ENCODE measurements at places on chromosomes 13 and 19.

- no peak for DNase-seq
Measured at GRCh38 chr19:1290703-1291651, 5.3 kb downstream of the EFNA2 start.

DNA sequence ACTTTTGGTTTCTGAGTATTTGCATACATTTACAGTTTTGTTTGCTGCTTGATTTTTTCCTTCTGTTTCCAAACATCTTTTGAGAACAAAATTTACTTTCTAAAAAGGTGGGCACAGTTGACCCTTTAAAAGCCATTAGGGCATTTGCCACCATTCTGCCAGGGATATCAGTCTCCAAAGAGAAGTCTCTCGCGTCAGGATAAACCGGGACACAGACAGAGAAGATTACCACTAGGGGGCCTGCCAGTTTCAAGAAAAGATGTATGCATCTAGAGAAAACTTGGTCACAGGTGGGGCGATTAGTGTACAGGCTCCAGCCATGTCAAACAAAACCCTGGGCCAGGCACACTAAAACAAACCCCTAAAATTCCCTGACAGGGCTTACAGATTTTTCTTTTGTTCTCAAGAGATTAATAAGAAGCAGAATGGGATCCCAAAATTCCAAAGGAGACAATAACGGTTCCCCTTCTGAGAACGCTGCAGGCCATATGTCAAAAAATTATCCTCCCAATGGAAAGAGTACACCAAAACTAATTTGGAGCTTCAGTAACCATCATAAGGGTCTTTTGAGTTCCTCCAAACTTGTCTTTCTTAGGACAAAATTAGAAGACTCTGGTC lies 10.7 kb upstream of the PABPC3 start:
- peak; percentile 25 for DNase-seq

- DNase-seq, result no peak
Measured at GRCh38 chr13:37047032-37047431, 12.5 kb downstream of the SUPT20H start.

- DNase-seq, result no peak
Measured at GRCh38 chr13:110324026-110324749, 17.1 kb downstream of the COL4A2 start.

GRCh38 chr13:37069597-37070103 lies 10.2 kb upstream of the SUPT20H start:
- DNase-seq, result no peak

- no peak for DNase-seq
Measured at GRCh38 chr19:621819-622218, 11.5 kb downstream of the POLRMT start.

GRCh38 chr19:12913851-12914690 lies 5.0 kb downstream of the SYCE2 start:
- DNase-seq, result no peak

DNA sequence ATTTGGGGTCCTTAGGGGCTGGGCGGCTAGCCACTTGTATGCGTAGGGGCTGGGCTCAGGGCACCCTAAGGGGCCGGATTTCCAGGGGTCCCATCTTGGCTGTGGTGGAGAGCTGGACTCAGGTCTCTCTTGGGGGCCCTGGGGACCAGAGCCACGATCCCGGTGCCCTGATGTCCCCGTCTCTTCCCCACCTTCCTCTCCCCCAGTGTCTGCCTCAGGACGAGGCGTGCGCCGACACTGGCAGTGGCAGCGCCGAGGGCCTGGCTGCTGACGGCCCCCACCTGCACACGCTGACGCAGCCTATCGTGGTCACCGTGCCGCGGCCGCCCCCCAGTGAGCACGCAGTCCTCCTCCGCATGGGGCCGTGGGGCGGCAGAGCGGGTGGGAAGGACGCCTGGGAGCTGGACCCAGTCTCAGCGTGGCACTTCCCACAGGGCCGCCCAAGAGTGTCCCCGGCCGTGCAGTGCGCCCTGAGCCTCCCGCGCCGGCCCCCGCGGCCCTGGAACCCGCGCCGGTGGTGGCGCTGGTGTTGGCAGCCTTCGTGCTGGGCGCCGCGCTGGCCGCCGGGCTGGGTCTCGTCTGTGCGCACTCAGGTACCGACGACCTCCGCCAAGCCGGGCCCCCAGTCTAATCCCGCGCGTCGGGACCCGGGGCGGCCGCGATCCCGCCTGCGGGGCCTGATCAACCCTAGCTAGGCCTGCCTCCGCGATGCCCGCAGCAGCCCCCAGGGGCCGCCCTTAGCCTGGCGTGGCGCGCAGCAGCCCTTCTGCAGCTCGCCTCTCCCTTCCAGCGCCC lies 2.7 kb upstream of the SNAPC2 start:
- DNase-seq, result peak; percentile 48

- peak; percentile 76 for DNase-seq
Measured at GRCh38 chr19:33819880-33820781, 23.5 kb downstream of the KCTD15 start.

- peak; percentile 65 for DNase-seq
Measured at GRCh38 chr13:25037057-25037813, 58.7 kb upstream of the PABPC3 start.

DNA sequence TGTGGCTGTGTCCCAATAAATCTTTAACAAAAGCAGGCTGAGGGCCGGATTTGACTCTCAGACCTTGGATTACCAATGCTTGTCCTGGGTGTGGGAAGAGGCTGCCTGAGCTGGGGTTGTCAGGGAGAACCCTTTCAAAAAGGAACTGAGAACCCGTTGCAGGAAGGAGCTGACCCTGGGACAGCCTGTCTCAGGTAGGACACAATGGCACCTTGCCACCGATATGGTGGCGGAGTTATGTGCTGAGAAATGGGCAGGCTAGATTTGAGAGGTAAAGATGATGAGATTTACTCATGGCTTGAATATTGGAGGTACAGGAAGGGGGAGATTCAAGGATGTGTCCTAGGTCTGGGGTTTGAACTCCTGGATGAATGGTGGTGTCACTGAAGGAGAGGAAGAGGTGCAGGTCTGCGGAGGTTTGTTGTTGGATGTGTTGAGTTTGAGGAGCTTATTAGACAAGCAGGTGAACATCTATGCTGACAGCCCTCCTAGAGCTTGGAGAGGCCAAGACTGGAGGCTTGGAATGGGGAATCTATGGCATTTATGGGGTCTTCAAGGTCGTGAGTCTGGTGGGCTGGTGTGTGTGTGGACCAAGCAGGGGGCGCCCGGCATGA lies 7.2 kb downstream of the PLEKHF1 start:
- no peak for DNase-seq

Measured in body of pancreas (tissue), 4 donors.